Activated CD8-positive, alpha-beta memory T cell treated with anti-CD3 and anti-CD28 coated beads for 48 hours (primary cell): ENCODE measurements at places on chromosomes 5 and 9.

DNA sequence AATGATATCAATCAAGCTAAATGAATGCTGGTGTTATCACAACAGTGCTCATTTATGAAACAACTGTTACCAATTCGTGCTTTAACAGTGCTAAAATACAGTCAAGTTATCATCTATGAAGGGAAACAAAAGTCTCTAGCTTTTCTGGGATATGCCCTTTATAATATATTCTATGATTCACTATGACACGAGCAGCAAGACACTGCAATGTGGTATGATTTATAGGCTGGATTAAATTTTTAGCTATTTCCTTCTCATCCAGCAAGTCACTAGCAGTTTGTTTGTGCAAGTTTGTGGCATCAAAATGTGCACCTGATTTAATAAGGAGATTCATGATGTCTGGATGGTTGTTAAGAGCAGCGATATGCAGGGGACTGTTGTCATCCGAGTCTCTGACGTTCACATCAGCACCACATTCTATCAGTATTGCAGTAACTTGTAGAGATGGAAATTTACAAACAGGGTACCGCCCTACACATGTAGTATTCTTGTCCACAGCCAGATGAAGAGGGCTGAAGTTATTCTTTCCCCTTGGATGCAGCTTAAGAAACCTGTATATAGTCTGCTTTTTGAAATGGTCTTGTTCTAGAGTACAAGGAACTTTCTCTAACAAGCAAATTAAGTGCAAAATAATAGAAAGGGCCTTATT, 20.3 kb downstream of the FEM1C start:
- DNase-seq, result no peak

DNA sequence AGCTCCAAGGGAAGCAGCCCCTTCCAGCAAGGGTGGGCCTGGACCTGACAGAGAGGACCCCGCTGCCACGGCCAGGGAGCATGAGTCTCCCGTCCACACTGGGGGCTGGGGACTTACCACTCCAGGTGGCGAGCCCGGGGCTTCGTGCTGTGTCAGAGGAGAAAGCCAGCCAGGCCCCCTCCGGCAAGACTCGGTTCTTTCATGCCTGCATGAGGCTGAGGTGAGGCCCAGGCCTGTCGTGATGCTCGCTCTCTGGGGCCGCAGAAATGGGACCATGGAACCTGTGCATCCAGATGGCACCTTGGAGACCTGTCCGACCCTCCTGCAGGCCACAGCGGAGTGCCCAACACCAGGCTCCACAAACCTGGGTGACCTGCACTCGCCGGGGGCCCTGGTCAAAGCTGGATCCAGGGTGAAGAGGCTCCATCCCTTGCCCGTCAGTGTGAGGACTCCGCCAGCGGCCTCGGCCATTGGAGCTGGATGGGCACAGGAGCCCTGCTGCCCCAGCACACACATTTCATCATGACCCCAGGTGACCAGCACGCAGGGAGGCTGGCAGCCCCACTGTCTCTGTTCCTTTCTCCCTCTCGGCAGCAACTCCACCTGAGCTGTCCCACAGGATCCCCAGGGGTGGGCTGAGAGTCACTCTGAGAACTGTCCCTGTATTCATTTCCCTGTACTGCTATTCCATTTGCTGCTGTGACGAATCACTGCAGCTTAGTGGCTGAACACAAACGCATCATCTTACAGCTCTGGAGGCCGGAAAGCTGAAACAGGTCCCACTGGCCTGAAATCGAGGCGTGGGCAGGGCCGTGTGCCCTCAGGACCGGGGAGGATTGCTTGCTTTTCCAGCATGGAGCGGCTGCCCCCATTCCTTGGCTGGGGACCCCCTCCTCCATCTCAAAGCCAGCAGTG, 24.4 kb downstream of the SLC6A18 start:
- no peak for DNase-seq

DNA sequence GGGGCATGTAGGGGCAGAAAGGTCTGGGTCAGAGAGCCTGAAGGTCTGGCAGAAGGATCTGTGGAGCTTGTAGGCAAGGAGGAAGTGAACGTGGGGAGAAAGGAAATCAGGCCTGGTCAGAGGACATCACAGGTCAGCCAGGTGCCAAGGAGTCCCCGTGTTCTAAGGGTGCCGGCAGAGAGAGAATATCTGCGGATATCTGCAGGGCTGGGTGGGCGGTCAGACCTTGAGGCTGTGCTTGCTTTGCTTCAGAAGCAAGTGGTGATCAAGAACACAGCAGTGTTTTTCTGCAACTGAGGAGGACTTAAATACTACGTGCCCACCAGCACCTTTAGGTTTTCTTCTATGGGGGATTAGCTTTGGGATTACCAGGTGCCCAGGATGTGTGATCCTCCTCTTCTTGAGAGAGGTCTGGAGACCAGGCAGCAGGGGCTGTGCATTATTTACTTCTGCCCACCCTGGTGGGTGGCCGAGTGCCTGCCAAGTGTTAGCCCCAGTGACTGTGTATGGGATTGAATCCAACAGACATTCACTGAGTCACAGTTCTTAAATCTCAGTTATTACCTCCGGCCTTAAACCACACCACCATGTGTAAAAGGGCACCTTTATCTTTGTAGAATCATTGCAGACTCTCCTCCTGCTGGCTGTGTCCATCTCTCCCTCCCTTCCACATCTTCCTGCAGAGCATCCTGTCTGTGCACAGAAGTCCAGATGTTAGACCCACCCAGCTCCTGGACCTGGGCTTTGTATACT, 12.5 kb upstream of the SHB start:
- DNase-seq, result no peak

GRCh38 chr5:60257596-60258271, 364.2 kb upstream of the PDE4D start:
- DNase-seq, result no peak

GRCh38 chr5:132493241-132493640, 2.7 kb upstream of the IRF1 start:
- no peak for DNase-seq

DNA sequence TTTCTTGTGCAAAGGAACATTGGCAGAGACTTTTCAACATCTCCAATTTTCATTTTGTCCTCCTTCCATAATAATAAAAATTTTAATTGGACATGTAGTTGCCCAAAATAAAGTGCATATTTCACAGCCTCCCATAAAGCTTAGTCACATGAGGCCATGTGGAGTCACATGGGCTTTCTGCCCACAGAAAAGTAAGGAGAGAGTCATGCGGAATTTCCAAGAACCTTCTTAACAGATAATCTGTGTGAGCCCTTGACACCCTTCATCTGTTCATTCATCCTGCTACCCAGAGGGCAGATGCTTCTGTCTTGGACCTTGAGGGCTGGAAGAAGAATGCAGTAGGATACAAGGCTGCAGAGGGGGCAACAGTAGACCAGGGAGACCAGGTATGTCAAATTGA, 60.7 kb downstream of the APTX start:
- no peak for DNase-seq

DNA sequence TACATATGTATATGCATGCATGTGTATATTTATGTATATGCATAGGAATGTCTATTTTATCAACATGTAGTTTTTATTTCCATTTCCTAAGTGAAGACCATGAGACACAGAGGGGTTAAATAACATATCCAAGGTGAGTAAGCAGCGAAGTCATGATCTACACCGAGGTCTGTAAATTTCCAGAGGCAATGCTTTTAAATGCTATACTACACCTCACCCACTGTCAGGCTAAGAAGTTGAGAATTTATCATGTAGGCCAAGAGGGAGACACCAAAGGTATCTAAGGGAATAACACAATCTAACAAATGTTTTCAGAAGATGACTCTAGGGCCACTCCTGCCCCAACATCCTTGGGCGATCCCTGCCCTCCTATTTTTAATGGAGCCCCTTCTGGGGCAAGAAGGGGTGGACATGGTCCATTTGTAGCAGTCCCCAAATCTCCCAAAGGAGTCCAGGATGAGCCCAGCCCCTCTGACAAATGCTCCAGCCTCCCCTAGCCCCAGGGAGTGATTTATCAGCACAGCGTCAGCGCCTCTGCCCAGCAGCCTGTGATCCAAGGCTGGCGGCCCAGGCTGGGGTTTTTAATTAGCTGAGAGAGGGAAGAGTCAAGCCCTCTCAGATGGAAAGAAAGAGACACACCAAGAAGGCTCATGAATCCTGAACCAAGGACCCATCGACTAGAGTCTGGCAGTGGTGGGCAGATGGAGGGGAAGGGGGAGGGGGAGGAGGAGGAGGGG, 339.9 kb downstream of the ASTN2 start:
- no peak for DNase-seq

- DNase-seq, result no peak
Observed at GRCh38 chr5:128093368-128093767, 9.8 kb downstream of the SLC12A2 start.
